Activated CD8-positive, alpha-beta T cell treated with anti-CD3 and anti-CD28 coated beads for 36 hours (primary cell): ENCODE measurements at places on chromosomes 1 and 21. TPM values are rescaled to one million over a fixed set of nuclear protein-coding genes. Genes with fewer than 3 reads are reported as not detected.

DNA sequence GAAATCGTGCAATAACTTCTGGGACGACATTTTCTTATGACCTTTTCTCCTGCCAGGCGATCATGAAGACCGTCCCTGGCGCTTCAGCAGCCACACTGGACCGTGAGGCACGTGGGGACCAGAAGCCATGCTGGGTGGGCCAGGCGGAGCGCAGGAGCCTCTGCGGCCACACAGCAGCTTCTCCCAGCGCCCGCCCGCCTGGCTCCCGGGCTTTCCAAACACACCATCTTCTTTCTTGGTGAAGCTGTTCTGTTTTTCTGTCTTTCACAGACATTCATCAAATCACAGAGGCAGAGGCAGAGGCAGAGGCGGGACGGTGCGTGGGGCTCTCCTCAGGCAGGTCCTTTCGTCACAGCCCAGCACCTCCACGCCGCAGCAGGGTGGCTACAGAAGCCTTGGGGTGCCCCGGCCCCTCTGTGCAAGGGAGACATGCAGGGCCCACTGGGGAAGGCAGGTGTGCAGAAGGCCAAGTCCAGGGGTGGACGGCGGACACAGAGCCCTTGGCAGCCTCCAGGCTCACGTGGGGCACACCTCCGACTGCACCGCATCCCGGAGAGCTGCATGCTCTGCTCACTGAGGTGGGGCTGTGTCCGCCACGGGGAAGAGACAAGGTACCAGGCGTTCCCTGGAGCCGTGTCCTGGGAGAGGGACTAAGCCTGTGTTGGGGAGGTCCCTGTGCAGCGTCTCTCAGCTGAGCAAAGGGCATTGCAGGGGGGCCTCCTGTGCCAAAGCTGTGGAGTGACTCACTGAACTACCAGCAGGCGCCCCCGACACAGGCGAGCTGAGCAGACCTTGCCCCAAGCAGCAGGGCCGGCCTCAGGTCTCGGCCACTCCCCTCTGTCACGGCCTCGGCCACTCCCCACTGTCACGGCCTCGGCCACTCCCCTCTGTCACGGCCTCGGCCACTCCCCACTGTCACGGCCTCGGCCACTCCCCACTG, 2.6 kb upstream of the TMEM240 start:
- peaks cover 9% of the 10 kb centered on the region for H3K36me3 ChIP-seq
- no peak overlapping the region for H3K27ac ChIP-seq
- no peaks in the 10 kb centered on the region for H3K4me1 ChIP-seq
- no peak overlapping the region for H3K4me3 ChIP-seq
- no peaks in the 10 kb centered on the region for H3K27me3 ChIP-seq

Gene BMP8B
- total RNA-seq, result 0.51 TPM

Gene FLG2
- total RNA-seq, result not detected

GRCh38 chr1:167722152-167722869, 529 bp downstream of the MPZL1 start:
- H3K4me3 ChIP-seq, result peak overlapping the region; percentile 85
- H3K27ac ChIP-seq, result peak overlapping the region; percentile 56
- peaks cover 42% of the 10 kb centered on the region for H3K4me1 ChIP-seq
- H3K36me3 ChIP-seq, result peaks cover 5% of the 10 kb centered on the region
- no peaks in the 10 kb centered on the region for H3K27me3 ChIP-seq

GRCh38 chr1:204875255-204875654, 4.6 kb downstream of the NFASC start:
- DNase-seq, result no peak
- H3K27me3 ChIP-seq, result peaks cover 11% of the 10 kb centered on the region
- no peak overlapping the region for H3K4me3 ChIP-seq
- no peaks in the 10 kb centered on the region for H3K4me1 ChIP-seq
- no peak overlapping the region for H3K27ac ChIP-seq
- no peaks in the 10 kb centered on the region for H3K36me3 ChIP-seq

DNA sequence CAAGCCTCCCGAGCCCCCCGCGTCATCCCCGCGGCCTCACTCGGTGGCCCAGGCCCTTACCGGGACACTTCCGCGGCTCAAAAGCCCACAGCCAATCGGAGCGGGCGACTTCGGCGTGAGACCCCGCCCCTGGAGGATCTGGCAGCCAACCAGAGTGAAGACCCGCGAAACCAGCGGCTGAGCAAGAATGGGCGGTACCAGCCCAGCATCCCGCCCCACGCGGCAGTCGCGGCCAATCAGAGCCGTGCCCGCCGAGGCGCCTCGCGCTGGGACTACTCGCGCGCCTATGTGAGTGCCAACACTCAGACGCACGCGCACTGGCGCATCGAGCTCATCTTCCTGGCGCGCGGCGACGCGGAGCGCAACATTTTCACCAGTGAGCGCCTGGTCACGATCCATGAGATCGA, 22.5 kb downstream of the DISP3 start:
- H3K27me3 ChIP-seq, result peaks cover 17% of the 10 kb centered on the region
- peak; percentile 23 for DNase-seq
- H3K36me3 ChIP-seq, result peaks cover 8% of the 10 kb centered on the region
- H3K4me1 ChIP-seq, result no peaks in the 10 kb centered on the region
- H3K4me3 ChIP-seq, result peak overlapping the region; percentile 46

DNA sequence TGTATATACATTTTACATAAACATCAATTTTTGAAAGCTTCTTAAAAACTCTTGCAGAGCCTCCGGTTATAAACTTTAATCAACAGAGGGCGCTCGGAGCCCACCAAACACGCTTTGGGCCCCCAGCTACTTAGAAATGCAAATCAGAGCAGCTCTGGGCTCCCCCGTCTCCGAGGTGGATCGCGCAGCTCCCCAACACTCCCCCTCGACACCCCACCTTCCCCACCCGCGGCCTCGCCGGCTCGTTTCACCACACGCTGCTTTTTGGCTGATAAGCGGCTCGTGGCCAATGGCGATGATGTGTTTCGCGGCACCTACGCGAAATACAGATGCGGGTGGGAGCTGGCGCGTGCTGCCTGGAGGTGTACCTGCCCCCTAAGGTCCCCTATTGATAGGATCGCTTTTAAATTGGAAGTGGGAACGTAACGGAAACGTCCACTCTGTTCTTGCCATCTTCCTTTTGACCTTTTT, 1.7 kb upstream of the KIF26B start:
- DNase-seq, result peak; percentile 87
- peaks cover 62% of the 10 kb centered on the region for H3K27me3 ChIP-seq
- peak overlapping the region; percentile 68 for H3K4me3 ChIP-seq
- H3K27ac ChIP-seq, result no peak overlapping the region

GRCh38 chr1:25573961-25574360, 30.6 kb downstream of the LDLRAP1 start:
- no peak for DNase-seq
- no peaks in the 10 kb centered on the region for H3K36me3 ChIP-seq
- no peaks in the 10 kb centered on the region for H3K27me3 ChIP-seq

GRCh38 chr1:57854436-57854835, 430.6 kb upstream of the DAB1 start:
- H3K4me1 ChIP-seq, result no peaks in the 10 kb centered on the region
- no peak for DNase-seq
- H3K36me3 ChIP-seq, result no peaks in the 10 kb centered on the region
- no peak overlapping the region for H3K27ac ChIP-seq
- H3K27me3 ChIP-seq, result peaks cover 5% of the 10 kb centered on the region

- H3K27ac ChIP-seq, result no peak overlapping the region
- H3K4me1 ChIP-seq, result peaks cover 7% of the 10 kb centered on the region
- DNase-seq, result no peak
- no peaks in the 10 kb centered on the region for H3K36me3 ChIP-seq
- H3K4me3 ChIP-seq, result peak overlapping the region; percentile 70
These were observed 1.2 kb downstream of the NEXN start for GRCh38 chr1:77889671-77890070.

- peak; percentile 82 for DNase-seq
- peaks cover 26% of the 10 kb centered on the region for H3K36me3 ChIP-seq
- no peak overlapping the region for H3K27ac ChIP-seq
These were observed 23.9 kb downstream of the DNAJC8 start for GRCh38 chr1:28208818-28209441.

DNA sequence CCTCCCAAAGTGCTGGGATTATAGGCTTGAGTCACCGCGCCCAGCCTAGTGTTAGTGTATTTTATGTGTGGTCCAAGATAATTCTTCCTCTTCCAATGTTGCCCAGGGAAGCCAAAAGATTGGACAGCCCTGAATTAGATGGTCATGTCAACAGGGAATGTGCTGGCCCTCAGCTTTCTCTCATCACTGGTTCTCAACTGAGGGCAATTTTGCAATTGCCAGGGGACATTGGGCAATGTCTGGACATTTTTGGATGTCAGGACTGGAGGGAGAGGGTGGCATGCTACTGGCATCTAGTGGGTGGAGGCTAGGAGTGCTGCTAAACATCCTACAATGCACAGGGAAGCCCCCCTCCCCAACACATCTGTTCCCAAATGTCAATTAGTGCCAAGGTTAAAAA, 95.0 kb downstream of the LAMC2 start:
- H3K27ac ChIP-seq, result no peak overlapping the region
- H3K36me3 ChIP-seq, result no peaks in the 10 kb centered on the region
- no peak overlapping the region for H3K4me3 ChIP-seq
- DNase-seq, result no peak
- peaks cover 8% of the 10 kb centered on the region for H3K27me3 ChIP-seq

- no peak overlapping the region for H3K4me3 ChIP-seq
- no peak overlapping the region for H3K27ac ChIP-seq
These were observed 8.5 kb downstream of the HLX start for GRCh38 chr1:220887520-220888416.

Gene MSH4
- total RNA-seq, result 0.16 TPM

- DNase-seq, result no peak
- no peaks in the 10 kb centered on the region for H3K36me3 ChIP-seq
- peaks cover 4% of the 10 kb centered on the region for H3K27me3 ChIP-seq
- no peak overlapping the region for H3K27ac ChIP-seq
- H3K4me1 ChIP-seq, result no peaks in the 10 kb centered on the region
- no peak overlapping the region for H3K4me3 ChIP-seq
These were observed 611.2 kb upstream of the PLXNA2 start for GRCh38 chr1:208855403-208855802.

Gene FAM72A
- total RNA-seq, result 31.9 TPM

Gene SPATA21
- total RNA-seq, result not detected

DNA sequence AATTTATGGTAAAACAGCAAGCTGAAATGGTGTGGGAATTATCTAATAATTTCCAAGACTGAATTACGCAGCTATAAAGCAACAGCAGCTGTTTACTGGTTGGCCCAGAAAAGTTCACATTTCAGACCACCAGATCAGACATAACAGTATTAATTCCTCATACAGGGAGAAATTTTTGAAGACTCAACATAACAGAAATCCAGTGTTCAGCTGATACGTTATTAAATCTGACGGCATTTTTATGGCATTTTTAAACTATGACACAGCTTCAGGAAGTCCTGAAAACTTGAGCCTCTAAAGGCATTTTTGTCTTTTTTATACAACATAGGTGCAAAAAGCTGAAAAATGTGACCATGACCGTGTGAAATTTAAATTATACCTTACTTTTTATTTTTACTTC, 91.2 kb downstream of the APP start:
- H3K36me3 ChIP-seq, result peaks cover 6% of the 10 kb centered on the region
- H3K4me1 ChIP-seq, result peaks cover 5% of the 10 kb centered on the region
- no peak overlapping the region for H3K4me3 ChIP-seq

DNA sequence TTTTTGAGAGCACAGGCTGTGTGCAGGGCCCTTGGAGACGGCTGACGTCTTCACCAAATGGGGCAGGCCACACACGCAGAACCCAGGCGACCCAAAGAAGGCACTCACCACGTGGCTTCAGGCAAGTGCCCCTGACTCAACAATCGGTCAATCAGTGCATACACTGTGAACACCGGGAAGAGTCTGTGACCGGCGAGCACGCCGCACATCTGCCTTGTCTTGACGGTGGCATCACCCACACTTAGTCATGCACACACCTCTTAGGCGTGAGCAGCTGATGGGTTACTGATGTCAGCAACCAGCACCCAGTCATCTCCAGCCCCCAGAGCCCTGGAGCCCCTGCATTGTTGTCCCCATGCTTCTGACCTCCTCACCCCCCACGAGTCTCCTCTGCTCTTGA, 4.9 kb upstream of the LRRC3 start:
- no peak overlapping the region for H3K4me3 ChIP-seq
- H3K27me3 ChIP-seq, result peaks cover 14% of the 10 kb centered on the region
- no peak overlapping the region for H3K27ac ChIP-seq

Gene CNKSR1
- total RNA-seq, result 1.2 TPM

DNA sequence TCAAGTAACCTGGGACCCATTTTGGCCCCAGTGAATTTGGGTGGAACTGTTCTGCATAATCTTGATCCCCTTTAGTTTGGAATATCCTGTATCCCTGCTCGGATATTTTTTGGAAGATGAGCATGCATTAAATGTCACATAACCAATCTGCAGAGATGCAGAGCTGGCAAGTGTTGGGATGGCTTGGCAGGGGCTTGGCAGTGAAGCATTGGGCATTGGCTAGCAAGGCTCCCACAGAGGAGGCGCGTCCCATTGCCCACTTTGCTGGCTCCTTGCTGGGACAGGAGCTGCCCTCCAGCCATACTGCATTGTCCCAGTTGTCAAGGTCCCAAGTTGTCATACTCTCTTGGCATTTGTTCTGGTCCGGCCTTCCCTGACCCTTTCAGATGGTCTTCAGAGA, 29.9 kb downstream of the LAMC2 start:
- H3K4me1 ChIP-seq, result peaks cover 22% of the 10 kb centered on the region
- no peaks in the 10 kb centered on the region for H3K36me3 ChIP-seq
- DNase-seq, result no peak
- H3K4me3 ChIP-seq, result no peak overlapping the region

Gene OR6N1
- total RNA-seq, result not detected
